NCI-H1105 treated with DMSO at 0.1 percent for 48 hours (cell line): ENCODE measurements at places on chromosomes 2 and 18.

DNA sequence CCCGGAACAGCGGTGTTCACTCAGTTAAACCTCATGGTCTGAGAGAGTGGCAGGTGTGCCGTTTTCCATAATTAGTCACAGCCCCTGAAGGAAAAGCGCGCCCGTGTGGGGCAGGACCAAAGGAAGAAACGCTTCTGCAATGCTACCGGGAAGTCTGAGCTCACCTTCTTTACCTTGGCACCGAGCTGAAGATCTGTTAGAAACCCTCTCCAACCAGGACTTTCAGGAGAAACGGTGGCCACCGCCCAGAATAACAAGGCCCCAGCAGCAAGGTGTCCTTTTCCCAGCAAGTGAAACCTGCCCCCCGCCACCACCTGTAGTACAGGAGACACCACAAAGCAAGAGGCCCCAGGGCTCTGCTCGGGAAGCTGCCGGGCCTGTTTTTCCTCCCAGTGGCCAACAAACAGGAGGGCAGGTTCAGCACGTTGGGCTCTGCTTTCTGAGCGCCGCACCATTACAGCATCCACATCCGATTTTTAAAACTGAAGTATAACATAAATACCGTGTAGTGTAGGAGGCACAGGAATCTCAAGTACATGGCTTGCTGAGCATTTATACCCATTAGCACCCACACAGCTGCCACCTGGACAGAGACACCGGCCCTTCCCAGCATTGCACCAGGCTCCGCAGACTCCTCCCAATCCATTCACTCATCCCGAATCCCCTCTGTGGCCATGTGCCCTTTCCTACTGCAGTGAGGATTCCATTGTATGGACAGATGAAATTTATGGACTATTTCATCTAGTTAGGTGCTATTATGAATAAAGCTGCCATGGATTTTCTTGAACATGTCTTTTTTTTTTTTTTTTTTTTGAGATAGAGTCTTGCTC, 121.8 kb upstream of the RIOK3 start:
- no peak for DNase-seq

DNA sequence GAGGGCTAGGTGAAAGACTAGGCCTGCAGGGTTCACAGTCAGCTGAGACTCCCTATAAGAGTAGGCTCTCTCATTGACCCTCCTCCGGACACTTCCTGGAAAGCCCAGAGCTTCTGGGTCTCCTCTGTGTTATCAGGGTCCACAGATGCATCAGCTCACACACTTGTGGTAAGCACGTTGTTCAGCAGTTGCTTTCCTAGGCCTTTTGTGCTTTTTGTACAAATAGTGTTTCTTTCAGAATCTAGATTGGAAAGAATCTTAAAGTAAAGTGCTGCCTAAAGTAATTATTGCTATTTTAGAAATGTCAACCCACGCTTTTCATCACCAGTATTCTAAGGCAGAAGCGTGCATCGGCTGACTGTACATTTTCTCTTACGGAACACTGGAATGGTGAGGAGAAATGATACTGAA, 15.5 kb downstream of the SLC9A2 start:
- DNase-seq = no peak

DNA sequence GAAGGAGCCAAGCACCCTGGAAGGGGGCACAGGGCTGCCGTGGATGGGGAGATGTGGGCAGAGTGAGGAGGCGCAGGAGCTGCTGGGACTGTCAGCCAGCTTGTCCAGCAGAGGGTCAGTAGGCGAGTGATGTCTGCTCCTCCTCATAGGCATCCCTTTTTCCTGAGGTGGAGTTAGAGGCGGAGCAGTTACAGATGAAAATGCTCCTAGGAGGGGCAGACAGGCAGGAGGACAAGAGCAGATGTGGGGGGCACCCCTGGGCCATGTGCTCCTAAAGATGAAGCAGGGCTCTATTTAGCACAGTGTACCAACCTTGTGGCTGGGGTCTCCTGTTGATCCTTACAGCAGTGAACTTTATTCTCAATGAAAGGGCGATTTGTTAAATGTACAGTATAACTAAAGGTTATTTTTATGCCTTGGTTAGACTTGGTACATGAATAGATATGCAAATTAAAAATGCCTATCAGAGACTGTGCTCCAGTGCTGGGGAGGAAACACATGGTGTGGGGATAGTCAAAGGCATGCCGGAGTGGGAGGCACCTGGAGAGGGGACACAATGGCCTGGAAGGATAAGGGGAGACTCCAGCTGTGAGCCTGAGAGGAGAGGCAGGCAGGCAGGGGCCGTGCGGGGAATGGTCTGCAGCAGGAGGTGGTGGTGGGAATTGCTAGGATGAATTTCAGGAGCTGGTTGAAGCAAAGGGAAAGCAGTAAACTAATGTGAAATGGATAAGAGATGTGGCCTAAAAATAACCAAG, 175.3 kb downstream of the CLIP4 start:
- DNase-seq = no peak

DNA sequence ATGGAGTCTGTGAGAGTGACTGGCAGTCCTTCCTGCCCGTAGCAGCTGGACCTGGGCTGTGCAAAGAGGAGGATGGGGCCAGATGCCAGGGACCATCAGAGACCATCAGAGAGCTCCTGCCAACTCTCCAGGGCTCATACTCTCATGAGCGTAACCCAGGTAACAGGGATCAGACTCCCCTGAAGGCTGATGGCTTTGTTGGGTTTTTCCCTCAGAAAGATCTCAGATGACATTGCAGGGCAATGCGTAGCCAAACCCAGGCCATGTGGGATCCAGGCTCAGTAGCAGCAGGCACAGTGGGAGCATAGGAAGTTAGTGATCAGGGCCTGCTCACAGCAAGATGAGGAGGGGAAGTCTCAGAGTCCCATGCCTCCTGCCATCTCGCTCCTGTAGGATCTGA, 218.0 kb downstream of the LOXHD1 start:
- DNase-seq = no peak

GRCh38 chr2:24508878-24509277, 17.8 kb downstream of the NCOA1 start:
- DNase-seq = no peak

DNA sequence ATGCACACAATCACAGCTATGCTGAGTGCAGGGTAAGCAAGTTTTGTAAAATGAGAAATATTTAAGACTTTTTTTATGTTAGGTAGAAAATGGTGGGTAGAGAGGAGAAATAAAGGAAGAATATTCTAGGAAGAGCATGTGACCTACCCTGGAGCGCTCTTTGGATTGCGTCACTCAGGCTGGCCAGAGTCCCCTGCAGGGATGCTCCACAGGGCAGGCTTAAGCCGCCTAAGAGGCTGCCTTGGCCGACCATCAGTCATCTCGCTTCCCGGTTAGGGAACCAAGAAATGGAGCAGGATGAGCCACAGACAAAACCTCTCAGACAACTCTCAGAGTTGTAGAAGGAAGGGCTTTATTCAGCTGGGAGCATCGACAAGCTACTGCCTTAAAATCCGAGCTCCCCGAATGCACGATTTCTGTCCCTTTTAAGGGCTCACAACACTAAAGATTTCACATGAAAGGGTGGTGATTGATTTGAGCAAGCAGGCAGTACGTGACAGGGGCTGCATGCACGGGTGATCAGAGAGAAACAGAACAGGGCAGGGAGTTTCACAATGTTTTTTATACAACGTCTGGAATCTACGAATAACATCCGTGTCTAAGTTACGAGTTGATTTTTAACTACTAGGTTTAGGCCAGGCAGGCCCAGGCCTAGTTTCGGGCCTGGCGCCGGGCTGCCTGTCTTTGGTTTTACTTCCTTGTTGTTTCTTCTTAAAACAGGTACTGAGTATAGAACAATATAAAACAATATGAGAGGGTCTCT, 1072.0 kb downstream of the CBLN2 start:
- DNase-seq = no peak

DNA sequence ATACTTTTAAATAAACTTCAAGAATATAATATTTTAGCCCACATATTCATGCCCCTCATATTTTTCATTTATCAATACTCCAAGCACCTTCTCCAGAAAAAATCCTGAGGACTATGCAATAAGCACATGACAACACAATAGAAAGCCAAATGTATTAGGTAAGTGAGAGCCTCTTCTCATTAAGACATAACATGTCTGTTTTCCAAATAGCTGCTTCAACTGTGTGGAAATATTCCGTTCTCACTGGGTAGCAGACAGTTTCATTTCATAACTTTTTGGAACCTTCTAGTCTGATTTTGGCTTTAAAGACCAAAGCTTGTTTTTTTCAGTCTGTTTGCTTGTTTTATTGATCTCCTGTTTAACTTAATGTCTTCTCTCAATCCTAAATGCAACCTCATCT, 137.8 kb downstream of the PIK3C3 start:
- no peak for DNase-seq

DNA sequence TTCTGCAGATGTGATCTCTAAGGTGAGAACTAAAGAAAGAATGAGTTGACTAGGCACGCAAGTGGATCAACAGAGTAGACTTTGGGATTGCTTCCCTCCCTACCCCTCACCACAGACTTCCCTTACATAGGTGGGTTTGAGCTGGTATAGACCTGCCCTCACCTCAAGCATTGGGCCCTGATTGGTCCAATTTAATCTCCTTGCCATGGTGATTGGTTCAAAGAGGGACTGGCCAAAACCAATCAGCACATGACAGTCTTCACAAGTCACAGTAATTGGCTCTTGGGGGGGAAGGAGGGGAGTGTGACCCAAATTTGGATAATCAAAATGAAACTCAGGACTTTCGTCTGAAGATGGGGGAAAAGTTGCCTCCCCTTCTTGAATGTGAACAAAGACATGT, 36.6 kb upstream of the LNPK start:
- no peak for DNase-seq

DNA sequence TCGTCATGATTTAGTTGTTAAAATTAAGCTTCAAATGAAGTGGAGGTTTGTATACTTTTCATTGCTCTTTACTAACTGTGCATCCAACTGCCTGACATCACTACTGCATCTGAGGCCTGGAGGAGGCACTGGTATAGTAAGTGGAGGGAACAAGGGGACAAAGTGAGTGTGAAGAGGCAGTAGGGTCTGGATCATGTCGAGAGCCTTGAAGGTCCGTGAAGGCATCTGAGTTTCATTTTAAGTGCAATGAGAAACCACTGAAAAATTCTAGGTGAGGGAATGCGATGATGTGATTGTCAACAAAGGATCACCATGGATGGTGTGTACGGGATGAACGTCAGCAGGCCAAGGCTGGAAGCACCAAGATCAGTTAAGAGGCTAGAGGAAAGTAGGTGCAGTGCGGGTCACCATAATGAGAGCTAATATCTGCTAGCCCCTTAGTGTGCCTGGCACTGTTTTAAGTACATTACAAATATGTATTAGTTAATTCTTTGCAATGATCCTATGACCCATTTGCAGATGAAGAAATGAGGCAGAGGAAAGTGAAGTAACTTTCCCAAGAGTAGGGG, 96.1 kb downstream of the CABYR start:
- DNase-seq = no peak

DNA sequence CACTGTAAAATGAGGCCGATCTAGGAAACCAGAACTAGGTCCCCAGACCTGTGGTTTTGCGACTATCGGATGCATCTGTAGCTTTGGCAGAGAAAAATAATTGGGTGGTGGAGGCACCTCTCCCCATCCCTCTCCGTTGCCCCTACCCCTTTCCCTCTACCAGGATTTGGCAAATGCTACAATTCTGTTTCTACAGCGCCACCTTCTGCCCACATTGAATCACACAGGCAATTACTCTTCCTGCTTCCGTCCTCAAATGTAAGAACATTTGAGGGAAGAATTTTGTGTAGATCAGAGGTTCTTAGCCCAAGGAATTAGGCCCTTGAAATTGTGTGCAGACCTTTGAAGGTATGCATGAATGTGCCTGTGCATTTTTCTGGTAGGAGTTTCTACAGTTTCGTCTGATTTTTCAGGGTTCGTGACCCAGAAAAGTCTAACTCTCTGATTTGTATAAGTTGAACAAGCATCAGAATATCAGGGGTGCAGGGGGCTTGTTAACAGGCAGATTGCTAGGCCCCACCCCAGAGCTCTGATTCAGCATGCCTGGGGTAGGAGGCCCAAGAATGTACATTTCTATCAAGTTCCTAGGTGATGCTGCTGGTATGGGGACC, 11.2 kb downstream of the ATP6V1B1 start:
- DNase-seq = peak; percentile 36

- no peak for DNase-seq
Observed at GRCh38 chr2:203671876-203672275, 34.6 kb upstream of the CD28 start.

- DNase-seq = no peak
Observed at GRCh38 chr2:130726614-130727180, 2.2 kb upstream of the GPR148 start.

- DNase-seq = no peak
Observed at GRCh38 chr2:168328421-168328820, 81.0 kb upstream of the STK39 start.

GRCh38 chr2:23545811-23546210, 160.8 kb downstream of the KLHL29 start:
- DNase-seq = no peak

GRCh38 chr2:157506586-157506985, 62.7 kb upstream of the CYTIP start:
- no peak for DNase-seq

GRCh38 chr2:14480906-14481305, 151.6 kb upstream of the LRATD1 start:
- DNase-seq = no peak

GRCh38 chr2:10584242-10584753, 105.5 kb downstream of the NOL10 start:
- DNase-seq = no peak

GRCh38 chr18:42274488-42275137, 319.6 kb downstream of the PIK3C3 start:
- DNase-seq = peak; percentile 46

DNA sequence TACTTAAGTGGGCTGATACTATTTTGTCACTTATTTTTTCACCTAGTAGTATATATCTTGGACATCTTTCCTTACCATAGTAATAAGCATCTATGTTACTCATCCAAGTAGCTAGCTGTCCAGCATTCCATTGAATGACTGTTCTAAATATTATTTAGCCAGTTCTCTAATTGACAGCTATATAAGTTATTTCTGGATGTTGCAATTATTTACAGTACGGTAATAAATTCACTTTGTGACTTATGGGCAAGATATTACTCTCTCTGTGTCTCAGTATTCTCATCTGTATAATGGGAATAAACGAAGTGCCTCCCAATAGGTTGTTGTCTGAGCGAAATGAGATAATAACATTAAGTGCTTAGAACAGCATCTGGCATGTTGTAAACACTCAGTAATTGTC, 46.6 kb upstream of the AGAP1 start:
- DNase-seq = no peak

GRCh38 chr2:40230707-40231432, 221.0 kb downstream of the SLC8A1 start:
- DNase-seq = no peak

- DNase-seq = no peak
Observed at GRCh38 chr2:206189691-206190090, 30.0 kb downstream of the EEF1B2 start.
